Fibroblast of gingiva (primary cell): ENCODE measurements at places on chromosomes 3 and 15.

DNA sequence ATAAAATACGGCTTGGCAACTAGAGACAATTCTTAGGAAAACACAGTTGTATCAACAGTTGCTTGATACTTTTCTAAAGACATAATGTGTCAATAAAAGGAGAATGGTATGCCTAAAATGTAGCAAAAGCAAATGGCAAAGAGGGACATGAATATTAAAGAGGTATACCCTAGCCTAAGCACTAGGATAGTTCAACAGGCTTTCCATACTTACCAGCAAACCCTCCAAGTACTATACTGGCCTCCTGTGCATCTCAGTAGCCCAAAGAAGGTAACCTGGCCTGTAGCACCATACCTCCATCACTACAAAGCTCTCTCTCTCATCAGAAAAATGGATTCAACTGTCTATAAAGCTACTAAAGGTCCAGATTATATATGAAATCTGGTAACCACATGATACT is 7.5 kb downstream of the SETD2 start:
- no peak for DNase-seq

GRCh38 chr3:189712906-189713483 is 81.8 kb downstream of the TP63 start:
- peak; percentile 37 for DNase-seq

DNA sequence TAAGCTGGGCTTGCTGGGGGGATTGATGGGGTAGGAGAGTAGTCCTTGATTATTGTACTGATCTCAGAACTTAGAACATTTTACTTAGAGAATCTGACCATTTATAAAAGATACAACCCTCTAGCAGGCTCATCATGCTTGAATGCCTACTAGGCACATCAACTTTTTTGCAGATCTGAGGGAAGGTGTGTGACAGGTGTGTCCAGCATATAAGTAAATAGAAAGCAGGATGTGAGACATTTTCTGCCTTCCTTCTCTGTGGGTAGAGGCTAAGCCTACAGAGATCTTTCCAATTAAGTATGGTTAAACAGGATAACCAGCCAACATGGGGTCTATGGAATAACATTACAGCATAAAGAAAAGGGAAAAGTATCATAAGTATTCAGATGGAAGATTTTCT is 159.1 kb downstream of the AKAP13 start:
- DNase-seq = no peak

GRCh38 chr15:54566654-54567053 is 588.4 kb downstream of the UNC13C start:
- no peak for DNase-seq

DNA sequence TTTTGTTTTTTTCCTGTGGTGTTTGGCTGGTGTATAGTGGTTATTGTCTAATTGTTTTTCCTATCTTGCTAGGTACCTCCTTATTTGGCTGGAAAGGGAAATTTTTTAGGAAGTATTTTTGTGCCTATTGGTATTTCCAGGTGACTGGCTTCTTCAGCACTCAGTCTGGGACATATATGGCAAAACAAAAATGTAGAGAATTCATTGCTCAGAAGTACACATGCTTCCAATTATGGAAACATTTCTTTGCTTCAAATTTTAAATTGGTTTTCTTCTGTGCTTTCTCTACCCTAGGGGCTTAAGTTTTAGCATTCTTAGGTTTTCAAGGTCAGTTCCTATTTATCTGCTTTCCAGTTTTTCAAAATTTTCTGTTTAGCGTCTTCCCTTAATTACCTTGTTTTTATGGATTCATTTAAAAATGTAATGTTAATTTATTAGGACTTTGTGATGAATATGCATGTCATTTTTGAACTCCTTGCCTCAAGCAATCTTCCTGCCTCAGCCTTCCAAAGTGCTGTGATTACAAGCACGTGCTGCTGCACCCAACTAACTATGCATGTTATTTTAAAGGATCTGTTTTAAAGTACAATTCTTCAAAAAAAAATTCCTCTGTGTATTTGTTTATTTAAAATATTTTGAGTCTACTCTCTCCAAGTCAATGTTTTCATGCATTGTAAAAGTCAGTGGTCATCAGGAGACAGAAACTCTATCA is 231.9 kb upstream of the DPPA4 start:
- peak; percentile 30 for DNase-seq

DNA sequence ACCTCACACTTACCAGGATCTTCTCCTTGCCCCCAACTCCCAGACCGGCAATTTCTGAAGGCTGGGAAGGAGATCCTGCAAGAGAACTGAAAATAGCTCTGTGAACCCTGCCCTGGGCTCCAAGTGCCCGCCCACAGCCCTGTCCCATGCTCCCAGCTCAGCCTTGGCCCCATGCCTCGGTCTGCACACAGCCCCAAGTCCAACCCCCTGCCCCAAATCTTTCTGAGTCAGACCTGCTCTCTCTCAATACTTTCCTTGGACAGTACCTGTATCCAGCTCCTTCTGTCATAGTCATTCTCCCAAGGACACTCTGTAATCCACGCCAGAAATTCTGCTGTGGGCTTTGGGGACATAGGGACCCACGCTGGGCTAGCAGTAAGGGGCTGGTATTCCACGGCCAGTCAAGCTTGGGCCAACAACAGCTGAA is 6.3 kb upstream of the SMAD3 start:
- DNase-seq = no peak

DNA sequence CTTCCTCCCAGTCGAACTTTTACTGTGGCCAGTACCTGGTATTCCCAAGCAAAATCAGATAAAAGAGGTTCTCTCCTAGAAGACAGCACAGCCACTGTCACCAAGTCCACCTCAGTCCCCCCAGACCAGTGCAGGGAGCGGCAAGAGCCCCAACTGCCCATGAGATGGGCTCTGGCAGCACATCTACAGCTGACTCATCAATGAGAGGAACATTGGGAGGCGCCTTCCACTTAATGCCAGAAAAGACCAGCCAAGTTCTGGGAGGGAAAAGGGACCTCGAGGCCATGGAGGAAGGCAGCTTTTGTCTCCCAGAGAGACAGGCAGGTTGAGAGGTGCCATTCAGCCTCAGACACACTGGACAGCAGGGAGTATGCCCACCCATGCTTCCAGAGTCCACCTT is 28.2 kb downstream of the POC1A start:
- DNase-seq = peak; percentile 10

GRCh38 chr3:172040981-172041963 is 1.9 kb downstream of the FNDC3B start:
- peak; percentile 62 for DNase-seq

GRCh38 chr3:174098746-174099145 is 701.2 kb downstream of the NLGN1 start:
- DNase-seq = no peak

DNA sequence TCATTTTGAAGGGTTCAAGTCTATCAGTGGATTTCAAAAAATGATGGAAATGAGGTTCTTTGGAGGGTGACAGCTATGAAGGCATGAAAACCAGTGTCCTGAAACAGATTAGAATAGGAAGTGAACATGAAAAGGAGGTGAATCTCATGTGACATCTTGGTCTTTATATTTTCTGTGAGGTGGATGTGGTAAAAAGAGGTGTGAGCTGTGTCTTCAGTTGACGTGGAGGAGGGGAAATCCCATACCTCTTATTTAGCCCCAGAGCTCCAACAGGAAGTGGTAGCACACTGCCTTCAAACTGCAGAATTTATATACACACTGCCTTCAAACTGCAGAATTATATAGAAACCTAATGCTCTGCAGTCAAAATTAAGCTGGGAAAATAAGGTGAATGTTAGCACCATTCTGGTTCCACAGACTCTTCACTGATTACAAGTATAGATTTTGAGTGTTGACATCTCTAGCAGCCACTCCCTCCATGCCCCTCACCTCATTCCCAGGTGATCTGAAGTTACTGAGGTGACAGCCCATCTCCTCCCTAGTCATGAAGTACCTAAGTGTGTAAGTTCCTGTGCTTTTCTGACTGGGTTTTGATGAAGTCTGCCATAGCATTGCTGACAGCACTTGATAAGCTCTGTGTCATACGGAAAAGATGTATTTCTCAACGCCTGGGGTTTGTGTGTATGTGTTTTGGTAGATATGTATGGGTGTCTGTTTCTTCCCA is 2.7 kb downstream of the RAB8B start:
- no peak for DNase-seq

- no peak for DNase-seq
Observed at GRCh38 chr3:168828536-168828935, 732.8 kb upstream of the GOLIM4 start.

DNA sequence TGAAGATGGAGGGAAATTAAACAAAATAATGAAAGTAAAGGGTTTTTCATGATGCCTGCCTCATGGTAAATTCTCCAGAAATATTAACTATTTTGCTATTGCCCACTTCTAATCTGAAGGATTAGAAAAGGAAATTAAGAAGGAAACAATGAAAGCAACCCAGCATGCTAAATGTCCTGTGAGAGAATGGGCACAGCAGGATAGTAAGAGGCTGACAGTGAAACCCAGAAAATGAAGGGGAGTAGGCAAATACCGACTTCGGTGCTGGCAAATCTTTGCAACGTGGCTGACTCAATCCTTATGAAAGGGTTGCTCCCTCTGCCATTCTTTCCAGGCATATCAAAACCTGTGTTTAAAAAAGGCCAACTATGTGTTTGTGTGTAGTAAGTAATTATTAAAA is 147.5 kb upstream of the SYNPR start:
- DNase-seq = no peak
